Endothelial cell (in vitro differentiated cells): ENCODE measurements at places on chromosomes 7 and 10.

DNA sequence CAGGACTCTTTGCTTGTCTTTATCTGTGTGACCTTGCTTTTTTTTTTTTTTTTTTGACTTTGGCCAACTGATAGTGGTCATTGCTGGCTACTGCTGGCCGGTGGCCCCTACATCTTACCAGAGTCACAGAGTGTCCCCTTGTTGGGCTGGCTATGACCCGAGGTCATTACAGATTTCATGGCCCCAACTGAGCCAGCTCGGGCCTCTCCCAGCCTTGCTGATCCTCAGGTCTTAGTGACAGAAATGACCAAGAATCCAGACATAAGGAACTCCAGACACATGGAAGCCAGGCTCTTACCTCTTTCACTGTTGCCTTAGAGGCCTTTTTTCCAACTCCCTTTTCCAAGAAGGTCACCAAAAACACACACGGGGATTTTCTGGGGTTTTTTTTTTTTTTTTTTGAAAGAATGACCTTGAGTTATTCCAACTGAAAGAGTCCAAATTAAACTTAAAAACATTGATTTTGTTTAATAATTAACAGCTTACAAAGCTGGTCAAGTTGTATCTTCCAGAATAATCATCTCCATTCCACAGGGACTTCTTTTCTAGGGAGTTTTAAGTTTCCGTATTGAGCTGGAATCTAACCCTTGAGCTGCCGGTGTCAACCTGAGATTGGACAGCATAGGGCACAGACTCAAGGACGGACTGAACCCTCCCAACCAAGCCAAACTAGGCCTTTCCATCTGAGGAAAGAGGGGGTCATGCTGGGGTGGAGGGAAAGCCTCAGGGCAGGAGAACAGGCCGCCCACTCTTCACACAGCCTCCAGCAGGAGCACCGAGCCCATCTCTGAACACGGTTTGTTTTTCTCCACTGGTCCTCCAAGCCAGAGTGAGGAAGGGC is 43.8 kb downstream of the PIK3AP1 start:
- no peak for DNase-seq

DNA sequence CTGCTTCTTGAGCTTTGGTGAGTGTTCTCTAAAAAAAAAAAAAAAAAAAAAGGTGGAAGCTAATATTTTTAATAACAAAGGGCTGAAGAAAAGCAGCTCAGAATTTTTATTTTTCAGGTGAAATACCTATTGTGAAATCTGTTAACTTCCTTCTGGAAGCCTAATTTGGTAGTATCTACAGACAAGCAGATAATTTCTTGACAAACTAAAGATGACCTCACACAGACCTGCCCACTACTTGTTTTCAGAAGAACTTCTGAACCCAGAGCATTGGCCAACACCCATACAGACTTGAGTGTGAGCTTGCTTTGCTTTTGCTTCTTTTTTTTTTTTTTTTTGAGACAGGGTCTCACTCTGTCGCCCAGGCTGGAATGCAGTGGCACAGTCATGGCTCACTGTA is 31.2 kb downstream of the LRRC4 start:
- DNase-seq: no peak

- no peak for DNase-seq
Measured at GRCh38 chr10:132889556-132889955, 52.8 kb downstream of the CFAP46 start.

- no peak for DNase-seq
Measured at GRCh38 chr7:106965108-106965507, 79.4 kb upstream of the PRKAR2B start.

DNA sequence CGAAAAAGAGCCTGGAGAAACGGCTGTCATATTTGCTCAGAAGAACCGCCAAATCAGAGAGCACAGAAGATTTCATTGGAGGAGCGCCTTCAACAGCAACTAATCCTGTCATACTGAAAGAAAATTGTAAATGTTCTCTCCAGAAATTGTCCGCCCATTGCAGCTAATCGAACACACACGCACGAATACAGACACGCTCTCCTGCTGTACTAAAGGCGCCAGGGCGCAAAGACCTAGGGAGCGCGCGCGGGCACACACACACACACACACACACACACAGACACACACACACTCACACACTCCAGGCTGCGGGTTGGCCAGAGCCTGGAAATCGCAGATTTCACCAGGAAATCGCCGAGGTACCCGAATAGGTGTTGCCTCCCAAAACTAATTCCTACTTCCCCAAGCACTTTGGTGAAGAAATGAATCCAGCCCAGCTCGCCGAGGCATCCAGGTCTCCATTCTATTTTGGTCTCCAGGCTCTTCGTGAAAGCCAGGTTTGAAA is at the start of gene CHRM2:
TSS of gene CHRM2 (plus strand) at position 157 of the 505 bp plus-strand sequence. CDS start 146,214 bp downstream, outside the sequence.
- DNase-seq: peak; percentile 15

GRCh38 chr7:105677410-105677730 is 96.1 kb upstream of the EFCAB10 start:
- DNase-seq: no peak

DNA sequence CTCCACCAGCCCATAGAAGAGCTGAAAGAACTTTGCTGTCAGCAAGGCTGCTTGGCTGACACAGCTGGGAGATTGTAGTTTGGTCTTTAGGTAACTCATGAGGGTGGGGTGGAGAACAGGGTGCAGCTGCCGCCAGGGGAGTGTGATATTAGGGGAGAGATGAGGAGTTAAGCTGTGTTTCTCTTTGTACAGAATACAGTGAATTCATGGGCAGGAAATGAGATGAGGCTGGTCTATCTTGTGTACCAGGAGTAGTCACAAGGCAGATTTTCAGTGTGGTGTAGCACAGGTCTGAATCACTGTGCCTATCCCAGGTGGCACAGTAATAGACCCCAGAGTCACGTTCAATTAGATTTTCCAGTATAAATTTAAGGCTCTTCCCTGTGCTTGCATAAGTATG is 56.6 kb upstream of the TARP start:
- DNase-seq: no peak

- DNase-seq: no peak
Measured at GRCh38 chr7:2928613-2929311, 84.7 kb upstream of the GNA12 start.

- no peak for DNase-seq
Measured at GRCh38 chr10:4095166-4095917, 310.3 kb upstream of the KLF6 start.

GRCh38 chr7:133682364-133683181 is 429.7 kb downstream of the EXOC4 start:
- DNase-seq: no peak

- no peak for DNase-seq
Measured at GRCh38 chr7:52708846-52709245, 326.6 kb upstream of the POM121L12 start.

DNA sequence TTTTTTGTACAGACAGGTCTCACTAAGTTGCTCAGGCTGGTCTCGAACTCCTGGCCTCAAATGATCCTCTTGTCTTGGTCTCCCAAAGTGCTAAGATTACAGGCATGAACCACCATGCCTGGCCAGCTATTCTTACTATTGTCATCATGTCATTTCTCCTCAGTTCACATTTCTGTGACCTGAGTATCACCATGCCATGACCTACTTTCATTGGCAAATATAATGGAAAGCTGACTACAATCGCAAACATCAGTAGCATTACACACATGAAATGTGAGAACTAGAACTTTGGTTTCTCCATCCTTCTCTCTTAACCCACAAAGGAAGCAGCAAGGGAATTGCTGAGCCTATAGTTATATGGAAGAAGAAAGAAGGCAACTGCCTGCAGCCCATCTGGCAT is 26.0 kb upstream of the WIPF3 start:
- no peak for DNase-seq

GRCh38 chr10:90986136-90986760 is 65.4 kb upstream of the ANKRD1 start:
- no peak for DNase-seq
